ENCODE measurements at places on chromosomes 2 and 18.

- DNase-seq: no peak
These were observed 91.5 kb downstream of the RAD51AP2 start for GRCh38 chr2:17426743-17427142.

DNA sequence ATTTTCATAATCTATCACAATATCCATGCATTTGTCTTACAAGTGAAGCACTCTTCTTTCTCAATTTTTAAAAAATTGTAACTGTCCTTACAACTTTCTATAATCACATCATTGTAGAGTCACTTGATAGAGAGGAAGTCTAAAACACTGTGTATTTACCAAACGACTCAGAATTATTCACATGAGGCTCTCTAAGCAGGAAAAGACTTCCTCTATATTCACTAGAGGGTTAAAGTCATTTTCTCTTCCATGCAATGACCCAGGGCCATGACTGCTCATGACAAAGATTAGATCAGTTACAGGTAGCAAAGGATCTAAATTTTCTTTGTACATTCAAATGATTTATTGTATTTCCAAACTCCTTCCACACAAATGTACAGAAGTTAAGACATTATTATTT is 9.0 kb upstream of the SLC1A4 start:
- no peak for DNase-seq

- no peak for DNase-seq
These were observed 326.5 kb upstream of the THUMPD2 start for GRCh38 chr2:40105593-40105992.

DNA sequence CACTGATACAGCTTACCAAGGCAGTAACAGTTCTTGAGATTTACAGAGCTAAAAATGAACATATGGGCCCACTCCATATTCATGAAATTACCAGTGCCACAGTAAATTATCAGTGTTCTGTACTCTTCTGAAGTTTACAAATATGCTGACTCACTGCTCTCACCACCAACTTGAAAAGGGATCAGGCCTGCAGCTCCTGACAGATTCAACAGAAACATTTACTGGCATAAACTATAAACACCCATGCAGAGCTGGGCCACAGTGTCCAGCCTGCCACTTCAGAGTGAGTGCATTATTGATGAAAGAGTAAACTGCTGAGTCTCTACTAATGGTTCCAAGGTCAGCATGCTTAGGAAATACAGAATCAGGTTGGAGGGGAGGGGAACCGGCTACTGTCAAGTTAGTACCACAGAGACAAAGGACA is 83.1 kb downstream of the FARSB start:
- DNase-seq: no peak

DNA sequence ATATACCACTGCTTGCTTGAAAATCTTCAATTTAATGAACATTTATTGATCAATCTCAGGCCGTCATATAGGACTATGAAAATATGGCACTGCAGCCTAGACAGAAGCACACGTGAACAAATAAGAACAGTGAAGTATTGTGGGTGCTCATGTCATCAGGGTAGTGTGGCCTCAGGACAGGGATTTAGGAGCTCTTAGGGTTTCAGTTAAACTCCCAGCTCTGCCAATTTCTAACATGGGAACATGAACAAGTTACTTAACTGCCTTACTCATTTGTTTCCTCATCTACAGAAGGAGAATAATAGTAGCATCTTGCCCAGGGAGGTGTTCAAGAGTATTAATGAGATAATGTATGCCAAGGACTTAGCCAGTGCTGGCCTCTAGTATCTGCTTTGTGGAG is 146.0 kb upstream of the MAP3K20 start:
- no peak for DNase-seq

DNA sequence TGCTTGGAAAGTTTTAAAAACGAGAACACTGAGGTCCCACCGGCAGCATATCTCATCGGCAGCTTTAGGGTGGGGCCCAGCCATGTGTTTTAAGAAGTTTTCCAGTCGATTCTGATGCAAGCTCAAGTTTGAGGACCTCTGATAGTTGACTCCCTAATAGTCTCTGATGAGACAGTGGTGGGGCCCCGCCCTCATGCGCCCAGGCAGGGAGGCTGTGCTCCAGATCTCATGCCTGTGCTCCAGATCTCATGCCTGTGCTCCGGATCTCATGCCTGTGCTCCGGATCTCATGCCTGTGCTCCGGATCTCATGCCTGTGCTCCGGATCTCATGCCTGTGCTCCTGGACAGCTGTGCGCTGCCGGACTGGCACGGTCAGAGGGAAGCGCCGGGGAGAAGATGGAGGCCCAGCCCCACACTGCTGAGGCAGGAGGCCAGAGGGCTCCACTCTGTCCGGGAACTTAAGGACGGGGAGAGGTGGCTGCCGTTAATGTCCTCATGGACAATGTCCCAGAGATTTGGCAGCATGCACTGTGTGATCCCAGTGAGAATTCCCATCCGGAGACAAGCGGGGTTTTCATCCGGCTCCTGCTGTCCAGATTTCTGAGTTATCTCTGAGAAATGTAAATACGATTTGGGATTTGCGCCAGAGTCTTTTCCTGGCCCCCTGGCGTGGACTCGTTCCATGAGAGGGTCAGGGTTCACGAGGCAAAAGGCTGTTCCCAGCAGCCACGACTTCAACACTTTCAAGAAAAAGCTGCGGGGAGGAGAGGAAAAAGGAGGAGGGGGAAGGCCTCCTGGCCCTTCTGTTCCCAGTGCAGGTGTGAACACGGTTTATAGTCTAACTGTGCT is 9.4 kb upstream of the COLEC11 start:
- no peak for DNase-seq

- no peak for DNase-seq
These were observed 52.9 kb downstream of the CABLES1 start for GRCh38 chr18:23188068-23188760.
